Activated T-cell treated with anti-CD3 and anti-CD28 coated beads, Interleukin-2, amount 50 U/mL, for 72 hours (primary cell): ENCODE measurements at places on chromosomes 2 and 18.

- DNase-seq: no peak
Observed at GRCh38 chr2:30608643-30609042, 161.6 kb downstream of the LCLAT1 start.

- no peak for DNase-seq
Observed at GRCh38 chr2:71813315-71813714, 334.3 kb downstream of the CYP26B1 start.

GRCh38 chr18:74895686-74896085 lies 298.0 kb downstream of the ZNF407 start:
- DNase-seq: no peak

- DNase-seq: no peak
Observed at GRCh38 chr2:78984386-78984785, 41.1 kb upstream of the REG3G start.

- DNase-seq: no peak
Observed at GRCh38 chr2:28009732-28010131, 119.2 kb downstream of the BABAM2 start.

DNA sequence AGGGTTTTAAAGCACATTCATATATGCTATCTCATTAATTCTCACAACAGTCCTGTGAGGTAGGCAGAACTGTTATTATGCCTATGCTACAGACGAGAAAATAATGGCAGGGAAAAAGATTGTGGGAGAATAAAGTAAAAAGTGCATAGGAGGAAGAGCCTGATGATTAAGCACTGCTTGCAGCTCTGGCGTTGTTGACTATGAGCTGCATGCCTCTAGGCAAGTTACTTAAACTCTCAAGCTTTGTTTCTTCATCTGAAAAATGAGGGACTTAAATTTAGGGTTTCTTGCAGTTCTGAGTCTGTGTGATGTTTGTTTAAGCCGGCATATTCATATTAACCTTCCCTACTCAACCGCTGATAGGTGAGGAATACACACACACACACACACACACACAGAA lies 51.6 kb upstream of the RAPH1 start:
- no peak for DNase-seq
